Choroid plexus epithelial cell (primary cell): ENCODE measurements at places on chromosomes 7 and 10.

DNA sequence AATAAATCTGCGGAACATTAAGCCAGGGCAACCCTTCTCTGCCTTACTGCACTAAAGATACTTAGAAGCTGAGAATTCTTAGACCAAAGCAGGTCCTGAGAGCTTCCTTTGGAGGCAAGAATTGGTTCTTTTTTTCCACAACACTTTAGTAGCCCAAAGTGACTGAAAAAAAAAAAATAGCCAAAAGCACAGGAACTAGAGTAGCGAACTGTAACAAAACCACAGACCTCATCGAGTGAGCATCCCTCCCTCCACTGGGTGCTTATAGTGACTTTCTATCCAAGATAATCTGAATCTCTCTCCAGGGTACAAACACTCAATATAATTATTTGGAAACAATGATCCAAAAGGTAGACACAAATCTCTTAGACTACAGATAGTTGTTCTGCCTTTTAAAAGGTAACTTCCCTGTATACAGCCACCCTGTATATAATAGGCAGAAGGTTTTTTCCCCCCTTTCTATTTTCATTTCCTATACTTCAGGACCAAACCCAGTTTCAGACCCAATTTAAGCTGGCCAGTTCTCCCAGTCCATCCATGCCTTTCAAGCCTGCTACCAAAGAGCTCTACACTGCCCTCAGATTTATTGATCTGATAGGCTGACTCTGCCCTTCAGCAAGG lies 31.6 kb upstream of the KCNIP2 start:
- no peak for DNase-seq

GRCh38 chr10:18214691-18215563 lies 74.7 kb downstream of the CACNB2 start:
- peak; percentile 87 for DNase-seq

- DNase-seq: peak; percentile 26
Observed at GRCh38 chr10:132142396-132143161, 44.2 kb upstream of the DPYSL4 start.

DNA sequence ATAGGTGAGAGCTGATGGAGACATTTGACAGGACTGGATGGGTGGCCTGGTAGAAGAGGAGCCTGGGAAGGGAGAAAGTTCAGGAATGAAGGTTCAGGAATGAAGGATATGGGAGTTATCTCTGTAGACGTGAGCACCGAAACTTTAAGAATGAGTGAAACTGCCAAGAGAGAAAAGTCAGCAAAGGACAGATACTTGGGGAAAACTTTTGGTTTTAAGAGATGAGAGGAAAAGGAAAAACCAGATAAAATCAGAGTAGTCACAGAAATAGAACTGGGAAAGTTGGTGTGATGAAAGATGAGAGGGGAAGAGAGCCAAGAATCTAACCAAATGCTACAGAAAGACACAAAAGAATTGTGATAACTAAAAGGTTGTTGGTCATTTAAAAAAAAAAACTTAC lies 88.9 kb downstream of the PRR15 start:
- DNase-seq: no peak

- no peak for DNase-seq
Observed at GRCh38 chr10:12906051-12906541, 95.4 kb downstream of the CCDC3 start.

- peak; percentile 28 for DNase-seq
Observed at GRCh38 chr10:112957640-112958092, 7.6 kb downstream of the TCF7L2 start.
